Type B pancreatic cell (in vitro differentiated cells): ENCODE measurements at places on chromosomes 16 and 17.

DNA sequence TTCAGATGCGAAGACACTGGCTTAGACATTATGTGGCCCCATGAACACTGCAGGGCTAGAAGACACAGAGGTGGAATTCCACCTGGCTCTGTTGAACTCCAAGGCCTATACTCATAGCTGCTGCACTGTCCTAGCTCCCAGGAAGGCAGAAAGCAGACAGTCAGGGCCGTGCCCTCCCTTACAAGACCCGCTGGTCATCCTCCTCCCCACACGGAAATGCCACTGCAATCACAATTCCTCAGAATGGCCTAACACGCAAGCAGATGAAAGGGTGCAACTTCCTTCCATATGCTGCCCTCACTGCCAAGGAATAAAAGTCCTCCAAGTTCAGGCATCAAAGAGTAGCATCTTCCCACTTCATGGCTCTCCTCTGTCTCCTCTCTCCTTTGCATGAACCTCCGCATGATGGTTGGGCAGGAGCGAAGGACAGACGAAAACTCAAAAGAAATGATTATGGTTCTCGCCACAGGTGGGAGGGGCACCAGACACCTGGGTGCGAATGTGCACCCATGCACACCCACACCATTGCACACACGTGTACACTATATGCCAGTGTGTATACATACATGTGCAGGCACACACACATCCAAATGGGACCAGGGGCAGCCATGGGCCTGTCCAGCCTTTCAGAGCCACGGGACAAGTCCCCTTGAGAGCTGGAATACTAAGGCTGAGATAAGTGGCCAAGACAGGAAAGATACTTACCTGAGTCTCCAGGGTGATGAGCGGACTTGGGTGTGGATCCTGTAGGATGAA, 113.3 kb downstream of the XYLT1 start:
- no peak for DNase-seq
- peaks cover 22% of the 10 kb centered on the region for H3K4me1 ChIP-seq
- H3K27ac ChIP-seq: no peak overlapping the region
- no peaks in the 10 kb centered on the region for H3K36me3 ChIP-seq
- H3K27me3 ChIP-seq: no peaks in the 10 kb centered on the region

DNA sequence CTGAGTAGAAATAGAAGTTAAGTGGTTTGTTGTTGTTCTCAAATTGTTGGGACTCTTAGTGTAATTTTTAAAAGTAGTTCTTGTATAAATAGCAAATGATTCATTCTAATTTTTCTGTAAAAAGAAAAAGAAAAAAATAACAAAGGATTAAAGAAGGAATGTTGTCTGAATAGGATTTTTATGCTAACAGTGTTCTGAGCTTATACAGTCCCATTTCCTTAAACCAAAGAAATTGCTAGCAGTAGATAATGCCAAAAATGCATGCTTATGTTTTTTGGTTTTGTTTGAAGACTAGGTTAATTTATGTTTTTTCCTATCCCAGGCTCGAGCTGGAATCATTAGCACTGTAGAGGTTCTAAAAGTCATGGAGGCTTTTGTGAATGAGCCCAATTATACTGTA, 44.7 kb upstream of the KPNB1 start:
- H3K27ac ChIP-seq: no peak overlapping the region
- no peak overlapping the region for H3K4me3 ChIP-seq
- peaks cover 41% of the 10 kb centered on the region for H3K36me3 ChIP-seq

DNA sequence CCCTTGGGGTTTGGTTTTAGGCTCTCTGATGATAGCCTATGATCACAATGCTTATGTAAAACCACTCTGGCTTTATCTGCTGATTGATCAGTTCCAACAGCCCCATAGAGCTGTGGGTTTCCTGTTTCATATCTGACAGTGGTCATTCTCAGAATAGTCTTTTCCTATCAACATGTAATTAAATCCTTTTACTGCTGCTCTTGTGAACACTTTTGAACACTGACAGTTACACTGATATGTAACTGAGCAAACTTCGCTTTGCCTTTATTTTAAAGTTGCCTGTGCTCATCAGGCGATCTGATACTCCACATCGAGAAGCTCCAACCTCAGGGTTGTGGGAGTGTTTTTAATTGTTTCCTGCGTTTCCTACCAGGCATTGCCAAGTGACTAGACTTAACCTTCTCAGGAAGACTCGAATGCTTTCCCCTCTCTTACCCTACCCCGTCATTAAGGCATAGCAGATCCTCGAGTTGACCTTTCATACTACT, 17.3 kb upstream of the CLEC18B start:
- peaks cover 17% of the 10 kb centered on the region for H3K36me3 ChIP-seq
- H3K4me3 ChIP-seq: no peak overlapping the region
- DNase-seq: no peak
- H3K27me3 ChIP-seq: no peaks in the 10 kb centered on the region

DNA sequence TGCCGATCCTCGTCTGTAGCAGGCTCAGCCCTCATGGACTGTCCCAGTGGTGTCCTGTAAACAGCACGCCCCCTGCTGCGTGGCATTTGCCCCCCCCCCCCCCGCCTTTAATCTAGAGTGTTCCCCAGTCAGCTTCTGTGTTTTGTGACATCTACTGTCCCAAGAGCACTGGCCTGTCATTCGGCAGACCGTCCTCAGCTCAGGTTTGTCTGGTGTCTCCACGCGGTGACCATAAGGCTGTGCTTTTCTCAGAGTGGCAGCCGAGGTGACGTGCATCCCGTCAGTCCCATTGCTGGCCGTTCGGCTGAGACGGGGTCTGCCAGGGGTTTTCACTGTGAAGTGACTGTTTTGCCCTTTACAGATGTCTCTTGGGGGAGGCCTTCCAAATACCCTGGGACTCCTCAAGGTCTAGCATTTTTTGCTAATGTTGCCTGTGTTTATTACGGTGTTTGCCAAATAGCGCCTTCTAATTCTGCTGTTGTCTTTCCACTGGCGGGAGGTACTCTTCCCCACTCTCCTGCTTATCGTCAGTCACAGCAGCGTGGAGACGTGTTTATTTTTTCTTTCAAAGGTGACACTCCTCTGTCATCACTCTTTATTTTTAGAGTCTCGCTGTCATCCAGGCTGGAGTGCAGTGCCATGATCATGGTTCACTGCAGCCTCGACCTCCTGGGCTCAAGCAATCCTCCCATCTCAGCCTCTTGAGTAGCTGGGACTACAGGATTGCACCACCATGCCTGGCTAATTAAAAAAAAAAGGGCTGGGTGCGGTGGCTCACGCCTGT, 5.7 kb upstream of the MRPL12 start:
- H3K27me3 ChIP-seq: no peaks in the 10 kb centered on the region
- peaks cover 4% of the 10 kb centered on the region for H3K4me1 ChIP-seq
- H3K4me3 ChIP-seq: no peak overlapping the region
- H3K36me3 ChIP-seq: peaks cover 12% of the 10 kb centered on the region
- H3K27ac ChIP-seq: no peak overlapping the region
- no peak for DNase-seq

GRCh38 chr17:68509141-68510057, 2.8 kb upstream of the PRKAR1A start:
- no peaks in the 10 kb centered on the region for H3K36me3 ChIP-seq
- DNase-seq: no peak
- peaks cover 29% of the 10 kb centered on the region for H3K4me1 ChIP-seq
- H3K27ac ChIP-seq: peak overlapping the region; percentile 100

GRCh38 chr17:34246446-34246845, 8.6 kb upstream of the CCL2 start:
- DNase-seq: no peak
- H3K4me3 ChIP-seq: no peak overlapping the region
- H3K27ac ChIP-seq: no peak overlapping the region
- peaks cover 9% of the 10 kb centered on the region for H3K4me1 ChIP-seq
- H3K27me3 ChIP-seq: peaks cover 9% of the 10 kb centered on the region
- H3K36me3 ChIP-seq: no peaks in the 10 kb centered on the region

GRCh38 chr16:14362774-14363371, 267.2 kb downstream of the PARN start:
- peak overlapping the region; percentile 91 for H3K27ac ChIP-seq
- H3K4me3 ChIP-seq: no peak overlapping the region
- H3K36me3 ChIP-seq: no peaks in the 10 kb centered on the region
- no peak for DNase-seq
- peaks cover 4% of the 10 kb centered on the region for H3K27me3 ChIP-seq
- H3K4me1 ChIP-seq: peaks cover 21% of the 10 kb centered on the region

- H3K36me3 ChIP-seq: peaks cover 3% of the 10 kb centered on the region
- no peak for DNase-seq
- H3K4me3 ChIP-seq: no peak overlapping the region
- H3K27ac ChIP-seq: no peak overlapping the region
- H3K4me1 ChIP-seq: peaks cover 13% of the 10 kb centered on the region
- peaks cover under 1% of the 10 kb centered on the region for H3K27me3 ChIP-seq
Measured at GRCh38 chr17:30112794-30113193, 3.8 kb upstream of the NSRP1 start.

- H3K4me1 ChIP-seq: peaks cover 20% of the 10 kb centered on the region
- no peaks in the 10 kb centered on the region for H3K27me3 ChIP-seq
- DNase-seq: no peak
- no peak overlapping the region for H3K27ac ChIP-seq
Measured at GRCh38 chr17:57071991-57072944, 12.8 kb upstream of the AKAP1 start.

- no peaks in the 10 kb centered on the region for H3K36me3 ChIP-seq
- no peak for DNase-seq
- H3K27ac ChIP-seq: no peak overlapping the region
- H3K4me3 ChIP-seq: no peak overlapping the region
Measured at GRCh38 chr17:8868529-8868951, 1.1 kb upstream of the PIK3R6 start.

- no peak overlapping the region for H3K4me3 ChIP-seq
- no peaks in the 10 kb centered on the region for H3K27me3 ChIP-seq
- H3K27ac ChIP-seq: no peak overlapping the region
- no peaks in the 10 kb centered on the region for H3K36me3 ChIP-seq
- no peak for DNase-seq
- no peaks in the 10 kb centered on the region for H3K4me1 ChIP-seq
Measured at GRCh38 chr16:47750371-47750770, 289.2 kb downstream of the PHKB start.

DNA sequence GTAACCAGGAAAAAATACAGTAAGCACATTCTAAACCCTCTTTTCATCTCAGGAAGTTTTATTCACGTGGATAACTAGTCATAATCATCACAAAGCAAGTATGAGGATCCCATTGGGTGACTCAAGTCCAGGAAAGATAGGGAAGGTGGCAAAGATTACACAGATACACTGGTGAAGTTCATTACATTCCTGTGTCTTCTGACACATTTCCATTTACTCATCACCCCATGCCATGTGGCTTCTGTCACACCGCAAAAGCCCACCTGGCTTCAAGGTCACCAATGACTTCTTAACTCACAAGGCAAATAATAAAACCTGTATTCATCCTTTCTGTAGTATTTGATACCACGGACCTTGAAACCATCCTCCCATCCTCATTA, 17.0 kb downstream of the HS3ST3A1 start:
- peaks cover 36% of the 10 kb centered on the region for H3K4me1 ChIP-seq
- no peaks in the 10 kb centered on the region for H3K27me3 ChIP-seq
- no peak overlapping the region for H3K4me3 ChIP-seq
- DNase-seq: no peak

- DNase-seq: no peak
- H3K4me3 ChIP-seq: peak overlapping the region; percentile 17
- H3K36me3 ChIP-seq: peaks cover 8% of the 10 kb centered on the region
- peak overlapping the region; percentile 63 for H3K27ac ChIP-seq
Measured at GRCh38 chr17:46928467-46929261, 5.7 kb downstream of the GOSR2 start.

DNA sequence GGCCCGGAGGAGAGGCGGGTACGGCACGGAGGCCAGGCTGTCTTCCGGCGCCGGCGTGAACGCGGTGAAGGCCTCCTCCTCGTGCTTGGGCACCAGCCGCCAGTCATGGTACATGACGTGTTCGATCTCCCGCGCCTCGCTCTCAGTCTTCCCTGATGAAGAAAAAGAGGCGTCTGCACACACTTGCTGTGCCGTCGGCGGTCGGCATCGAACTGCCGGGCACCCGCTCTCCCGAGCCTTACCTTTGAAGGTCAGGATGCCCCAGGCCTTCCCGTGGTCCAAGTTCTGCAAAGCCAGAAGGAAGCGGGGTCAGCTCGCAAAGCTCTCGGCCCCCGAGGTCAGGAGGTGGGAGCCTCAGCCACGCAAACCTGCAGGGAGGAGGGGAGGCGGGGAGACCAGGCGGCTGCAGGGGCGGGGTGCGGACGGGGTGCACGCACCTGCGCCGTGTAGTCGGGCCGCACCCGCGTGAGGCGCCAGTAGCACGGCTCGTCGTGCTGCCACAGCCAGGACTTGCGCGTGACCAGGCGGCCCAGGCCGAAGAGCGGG, at the start of gene EME2:
TSS of gene EME2 (plus strand) at position 449 of the 546 bp plus-strand sequence. CDS start 418 bp downstream, outside the sequence.
- no peaks in the 10 kb centered on the region for H3K4me1 ChIP-seq
- no peak for DNase-seq
- peak within 1 kb of the TSS; percentile 99 for H3K4me3 ChIP-seq
- no peaks in the 10 kb centered on the region for H3K27me3 ChIP-seq

DNA sequence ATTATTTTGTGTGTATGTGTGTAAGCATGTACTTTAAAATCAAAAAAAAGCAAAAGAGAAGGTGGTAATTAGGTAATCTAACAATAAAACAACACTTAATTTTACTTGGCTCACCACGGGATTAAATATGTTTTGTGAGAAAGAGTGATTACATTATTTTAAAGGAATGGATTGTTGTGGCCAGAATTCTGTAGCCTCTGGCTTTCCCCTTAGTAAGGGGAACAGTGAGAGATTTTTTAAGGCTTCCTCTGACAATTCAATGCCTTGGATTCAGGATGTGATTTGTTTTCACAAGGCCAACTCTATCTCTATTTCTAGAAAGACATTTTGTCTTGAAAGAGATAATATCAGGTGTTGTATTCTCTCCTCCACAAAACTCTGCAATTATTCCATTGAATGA, 560.3 kb upstream of the CDH8 start:
- no peak for DNase-seq
- H3K27me3 ChIP-seq: no peaks in the 10 kb centered on the region
- H3K4me1 ChIP-seq: peaks cover 5% of the 10 kb centered on the region
- H3K27ac ChIP-seq: no peak overlapping the region
- H3K36me3 ChIP-seq: no peaks in the 10 kb centered on the region
- H3K4me3 ChIP-seq: no peak overlapping the region

DNA sequence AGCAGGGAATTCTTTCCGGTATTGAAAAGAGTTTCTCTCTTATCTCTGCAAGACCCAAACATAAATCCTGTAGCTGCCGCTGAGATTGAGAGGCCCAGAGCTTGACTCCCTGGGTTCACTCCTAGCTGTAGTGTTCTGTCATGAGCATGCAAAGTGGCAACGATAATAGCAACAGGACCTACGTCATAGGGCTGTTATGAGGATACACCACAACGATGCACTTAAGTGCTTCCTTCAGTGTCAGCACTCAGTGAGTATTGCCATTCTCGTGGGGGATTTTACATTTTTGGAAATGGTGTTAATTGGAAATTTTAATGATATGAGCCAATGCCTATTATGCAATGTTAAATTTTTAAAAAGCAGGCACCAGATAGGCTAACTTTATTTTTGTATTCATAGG, 199.8 kb downstream of the CYLD start:
- H3K27ac ChIP-seq: no peak overlapping the region
- peaks cover 9% of the 10 kb centered on the region for H3K4me1 ChIP-seq
- no peak for DNase-seq
- H3K4me3 ChIP-seq: no peak overlapping the region
- H3K36me3 ChIP-seq: no peaks in the 10 kb centered on the region
- H3K27me3 ChIP-seq: peaks cover 5% of the 10 kb centered on the region

GRCh38 chr17:65576939-65577338, 15.5 kb upstream of the AXIN2 start:
- peaks cover 10% of the 10 kb centered on the region for H3K4me1 ChIP-seq
- DNase-seq: no peak
- no peaks in the 10 kb centered on the region for H3K36me3 ChIP-seq
- no peak overlapping the region for H3K27ac ChIP-seq
- H3K27me3 ChIP-seq: no peaks in the 10 kb centered on the region

GRCh38 chr17:27985306-27985705, 57.2 kb upstream of the NLK start:
- peaks cover 15% of the 10 kb centered on the region for H3K27me3 ChIP-seq
- no peaks in the 10 kb centered on the region for H3K4me1 ChIP-seq
- no peak overlapping the region for H3K4me3 ChIP-seq
- H3K27ac ChIP-seq: no peak overlapping the region
- no peaks in the 10 kb centered on the region for H3K36me3 ChIP-seq
